ENCODE measurements at places on chromosomes 6 and 20.

- DNase-seq: no peak
Measured at GRCh38 chr6:52077180-52077884, 10.1 kb downstream of the PKHD1 start.

GRCh38 chr6:127952831-127953230 lies 52.0 kb upstream of the THEMIS start:
- DNase-seq: no peak

DNA sequence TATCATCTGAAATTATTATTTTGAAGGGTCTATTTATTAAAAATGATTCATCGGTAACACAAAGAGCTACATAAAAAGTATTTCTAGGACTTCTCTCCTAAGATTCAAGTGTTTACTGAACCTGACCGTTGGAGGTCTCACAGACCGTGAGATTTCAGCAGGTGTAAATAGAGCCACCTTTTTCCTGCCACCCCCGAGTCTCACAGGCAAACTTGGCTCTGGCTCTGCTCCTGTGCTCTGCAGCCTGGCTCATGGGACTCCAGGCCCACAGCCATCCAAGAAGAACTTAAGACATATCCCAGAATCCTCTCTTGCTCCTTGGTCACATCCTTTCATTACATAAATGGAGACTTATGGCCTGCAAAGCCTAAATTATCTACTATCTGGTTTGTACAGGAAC lies 67.8 kb upstream of the AGPAT4 start:
- no peak for DNase-seq

DNA sequence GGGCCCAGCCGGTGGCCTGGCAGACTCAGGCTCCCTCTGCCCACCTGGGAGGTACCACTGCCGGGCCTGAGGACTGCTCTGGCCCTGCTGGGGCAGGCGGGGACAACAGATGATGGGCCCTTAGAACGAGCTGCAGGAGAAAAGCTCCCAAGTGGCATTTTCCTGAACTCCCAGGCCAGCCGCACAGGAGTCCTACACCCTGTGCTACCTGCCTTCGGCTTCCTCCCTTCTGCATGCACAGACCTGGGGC lies 41.3 kb downstream of the DSTN start:
- no peak for DNase-seq

DNA sequence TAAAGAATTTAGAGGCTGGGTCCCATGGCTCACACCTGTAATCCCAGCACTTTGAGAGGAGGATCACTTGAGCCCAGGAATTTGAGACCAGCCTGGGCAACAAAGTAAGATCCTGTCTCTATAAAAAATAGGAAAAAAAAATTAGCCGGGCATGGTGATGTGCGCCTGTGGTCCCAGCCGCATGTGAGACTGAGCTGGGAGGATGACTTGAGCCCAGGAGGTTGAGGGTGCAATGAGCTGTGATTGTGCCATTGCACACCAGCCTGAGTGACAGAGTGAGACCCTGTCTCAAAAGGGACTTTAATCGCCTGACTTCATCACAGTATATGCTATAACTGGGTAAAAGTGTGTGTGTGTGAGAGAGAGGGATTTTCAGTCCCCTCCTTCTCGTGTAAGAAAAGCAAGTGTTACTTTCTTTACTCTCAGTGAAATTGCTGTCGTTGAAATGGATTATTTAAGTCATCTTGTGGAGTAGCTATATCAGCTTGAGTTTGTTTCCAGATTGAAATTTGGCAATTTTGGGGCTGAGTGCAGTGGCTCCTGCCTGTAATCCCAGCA lies 7.5 kb downstream of the NCOA3 start:
- no peak for DNase-seq

- no peak for DNase-seq
Measured at GRCh38 chr6:11920566-11920965, 91.5 kb upstream of the HIVEP1 start.

DNA sequence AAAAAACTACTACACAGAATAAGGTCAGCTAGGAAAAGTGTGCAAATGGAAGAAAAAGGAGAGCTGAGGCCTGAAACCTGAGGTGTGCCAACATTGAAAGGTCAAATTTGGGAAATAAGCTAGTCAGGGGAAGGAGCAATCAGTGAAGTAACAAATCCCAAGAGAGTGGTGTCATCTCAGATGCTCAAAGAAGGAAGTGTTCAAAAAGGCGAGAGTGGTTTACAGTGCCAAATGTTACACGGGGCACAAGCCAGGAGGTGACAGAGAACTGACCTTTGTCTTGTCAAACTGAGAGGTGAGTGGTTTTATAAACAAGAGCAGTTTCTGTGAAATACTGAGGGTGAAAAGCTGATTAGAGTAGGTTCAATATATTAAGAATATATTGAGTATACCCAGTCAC lies 83.0 kb upstream of the TCF21 start:
- no peak for DNase-seq

GRCh38 chr6:42877695-42878094 lies 1.7 kb upstream of the RPL7L1 start:
- DNase-seq: no peak

DNA sequence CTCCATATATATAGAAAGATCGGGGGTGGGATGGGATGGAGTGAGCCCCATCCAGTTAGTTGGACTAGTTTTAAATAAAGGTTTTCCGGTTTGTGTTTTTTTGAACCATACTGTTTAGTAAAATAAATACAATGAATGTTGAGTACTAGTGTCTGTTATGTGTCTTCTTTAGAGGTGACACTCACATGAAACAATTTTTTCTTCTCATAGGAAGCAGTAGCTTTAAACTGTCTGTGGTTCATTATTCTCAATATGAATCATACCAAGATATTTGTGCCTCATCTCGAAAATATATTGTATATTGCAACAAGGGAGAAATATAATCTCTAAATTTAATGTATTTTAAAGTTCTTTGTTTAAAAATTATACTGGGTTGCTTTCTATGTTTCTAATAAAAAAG lies 33.4 kb downstream of the HSF2 start:
- DNase-seq: no peak

- DNase-seq: peak; percentile 97
Measured at GRCh38 chr6:31114541-31114878, at the start of gene PSORS1C1. PSORS1C1 (plus strand) TSS chr6:31114800; CDS start chr6:31129633, 14,833 bp downstream.

GRCh38 chr6:167851370-167851952 lies 24.8 kb downstream of the AFDN start:
- DNase-seq: no peak

GRCh38 chr6:165266621-165267020 lies 42.8 kb downstream of the C6orf118 start:
- DNase-seq: no peak

GRCh38 chr6:36382976-36383375 lies 4.5 kb downstream of the ETV7 start:
- no peak for DNase-seq

GRCh38 chr6:49553384-49553783 lies 2.9 kb downstream of the C6orf141 start:
- peak; percentile 87 for DNase-seq

- no peak for DNase-seq
Measured at GRCh38 chr6:125363824-125364165, 62.0 kb upstream of the HDDC2 start.

- DNase-seq: no peak
Measured at GRCh38 chr6:106316375-106316766, 9.2 kb downstream of the ATG5 start.
